ENCODE measurements at places on chromosomes 12 and 14. TPM values are rescaled to one million over a fixed set of nuclear protein-coding genes. Genes with fewer than 3 reads are reported as not detected.

DNA sequence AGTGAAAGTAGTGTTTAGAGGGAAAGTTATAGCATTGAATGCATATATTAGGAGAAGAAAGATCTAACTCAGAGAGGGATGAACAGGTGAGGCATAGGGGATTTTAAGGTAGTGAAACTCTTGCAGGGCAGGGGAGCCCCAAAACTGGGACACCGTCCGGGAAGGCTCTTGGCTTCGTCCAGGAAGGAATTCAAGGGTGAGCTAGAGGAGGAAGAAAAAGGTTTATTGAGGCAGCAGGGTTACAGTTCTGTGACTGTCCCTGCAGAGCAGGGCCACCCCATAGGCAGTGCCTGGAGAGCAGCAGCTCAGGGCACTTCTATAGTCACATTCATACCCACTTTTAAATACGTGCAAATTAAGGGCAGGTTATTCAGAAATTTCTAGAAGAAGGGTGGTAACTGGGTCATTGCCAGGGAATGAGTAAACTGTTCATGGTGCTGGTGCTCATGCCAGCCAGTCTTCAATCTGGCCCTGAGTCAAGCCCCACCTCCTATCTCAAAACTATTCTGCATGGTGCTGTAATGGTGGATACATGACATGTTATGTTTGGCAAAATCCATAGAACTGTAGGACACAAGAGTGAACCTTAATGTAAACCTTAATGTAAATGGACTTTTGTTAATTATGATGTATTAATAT lies 1.2 kb upstream of the OAS1 start:
- no peak for DNase-seq

DNA sequence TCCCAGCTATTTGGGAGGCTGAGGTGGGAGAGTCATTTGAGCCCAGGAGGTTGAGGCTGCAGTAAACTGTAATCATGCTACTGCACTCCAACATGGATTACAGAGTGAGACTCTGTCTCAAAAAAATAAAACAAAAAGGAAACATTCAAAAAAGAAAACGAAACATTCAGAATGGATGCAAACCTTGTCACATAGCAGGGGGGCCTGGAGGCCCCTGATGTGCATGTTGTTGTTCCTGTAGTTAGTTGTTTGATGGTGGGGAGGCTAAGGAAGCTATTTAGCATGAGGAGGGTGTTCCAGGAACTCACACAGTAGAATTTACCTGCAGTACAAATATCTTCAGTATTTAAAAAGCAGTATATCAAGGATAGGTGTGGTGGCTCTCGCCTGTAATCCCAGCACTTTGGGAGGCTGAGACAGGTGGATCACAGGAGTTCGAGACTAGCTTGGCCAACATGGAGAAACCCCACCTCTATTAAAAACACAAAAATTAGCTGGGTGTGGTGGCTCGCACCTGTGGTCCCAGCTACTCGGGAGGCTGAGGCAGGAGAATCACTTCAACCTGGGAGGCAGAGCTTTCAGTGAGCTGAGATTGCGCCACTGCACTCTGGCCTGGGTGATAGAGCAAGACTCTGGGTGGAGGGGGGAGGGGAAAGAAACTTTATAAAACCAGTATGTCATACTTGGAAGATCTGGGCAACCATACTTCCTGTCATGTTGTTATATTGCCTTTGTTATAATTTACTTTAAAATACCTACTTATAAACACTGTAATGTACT lies 17.6 kb upstream of the AEBP2 start:
- no peak for DNase-seq

DNA sequence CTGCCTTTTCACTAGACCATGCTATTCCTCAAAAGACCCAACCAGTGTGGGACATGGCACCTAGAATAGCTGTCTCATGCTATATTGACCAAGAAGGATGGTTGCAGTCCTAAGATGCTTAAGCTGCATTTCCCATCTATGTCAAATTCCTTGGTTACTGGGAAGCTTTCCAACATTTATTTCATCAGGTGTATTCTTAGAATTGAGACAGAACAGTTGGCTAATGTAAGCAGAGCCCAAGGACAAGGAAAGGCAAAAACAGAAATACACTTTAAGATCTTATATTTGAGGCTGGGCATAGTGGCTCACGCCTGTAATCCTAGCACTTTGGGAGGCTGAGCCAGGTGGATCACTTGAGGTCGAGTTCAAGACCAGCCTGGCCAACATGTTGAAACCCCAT lies 24.7 kb downstream of the ARG2 start:
- DNase-seq = no peak

GRCh38 chr14:100283984-100284881 lies 22.0 kb downstream of the SLC25A29 start:
- no peak for DNase-seq

DNA sequence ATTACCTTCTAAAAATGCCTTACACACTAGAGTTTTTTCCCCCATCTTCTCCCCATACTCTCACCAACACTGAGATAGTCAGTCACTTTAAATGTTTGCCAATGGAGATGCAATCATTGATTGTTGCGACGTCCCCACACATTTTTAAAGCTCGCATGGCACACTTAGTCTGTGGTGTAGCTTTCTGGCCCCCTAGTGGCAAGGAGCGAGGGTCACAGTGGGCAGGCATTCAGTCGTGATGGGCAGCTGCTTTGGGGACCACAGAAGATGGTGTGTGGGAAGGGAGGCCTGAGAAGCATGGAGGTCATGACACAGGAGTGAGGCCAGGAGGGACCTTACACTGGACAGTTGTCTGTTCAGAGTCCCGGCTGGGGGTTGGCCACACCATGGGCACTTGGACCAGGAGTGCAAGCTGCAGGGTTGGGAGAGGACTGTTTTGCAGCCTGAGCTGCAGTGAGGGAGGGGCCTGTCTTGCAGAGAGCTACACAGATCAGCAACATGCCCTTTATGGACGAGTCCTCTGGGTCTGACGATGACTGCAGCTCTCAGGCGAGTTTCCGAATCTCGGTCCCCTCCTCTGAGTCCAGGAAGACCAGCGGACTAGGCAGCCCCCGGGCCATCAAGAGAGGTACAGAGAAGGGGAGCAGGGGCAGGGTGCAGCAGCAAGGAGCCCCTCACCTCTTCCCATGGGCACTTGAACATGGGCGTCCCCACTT lies 28.6 kb downstream of the PIGH start:
- peak; percentile 16 for DNase-seq

Gene OR4E1
- not detected for total RNA-seq

Gene KLHL33
- total RNA-seq = not detected

All from glomerular endothelial cell (primary cell).